Esophagus muscularis mucosa (tissue), 4 donors: ENCODE measurements at places on chromosomes 1 and 21. TPM values are rescaled to one million over a fixed set of nuclear protein-coding genes. Genes with fewer than 3 reads are reported as not detected.

DNA sequence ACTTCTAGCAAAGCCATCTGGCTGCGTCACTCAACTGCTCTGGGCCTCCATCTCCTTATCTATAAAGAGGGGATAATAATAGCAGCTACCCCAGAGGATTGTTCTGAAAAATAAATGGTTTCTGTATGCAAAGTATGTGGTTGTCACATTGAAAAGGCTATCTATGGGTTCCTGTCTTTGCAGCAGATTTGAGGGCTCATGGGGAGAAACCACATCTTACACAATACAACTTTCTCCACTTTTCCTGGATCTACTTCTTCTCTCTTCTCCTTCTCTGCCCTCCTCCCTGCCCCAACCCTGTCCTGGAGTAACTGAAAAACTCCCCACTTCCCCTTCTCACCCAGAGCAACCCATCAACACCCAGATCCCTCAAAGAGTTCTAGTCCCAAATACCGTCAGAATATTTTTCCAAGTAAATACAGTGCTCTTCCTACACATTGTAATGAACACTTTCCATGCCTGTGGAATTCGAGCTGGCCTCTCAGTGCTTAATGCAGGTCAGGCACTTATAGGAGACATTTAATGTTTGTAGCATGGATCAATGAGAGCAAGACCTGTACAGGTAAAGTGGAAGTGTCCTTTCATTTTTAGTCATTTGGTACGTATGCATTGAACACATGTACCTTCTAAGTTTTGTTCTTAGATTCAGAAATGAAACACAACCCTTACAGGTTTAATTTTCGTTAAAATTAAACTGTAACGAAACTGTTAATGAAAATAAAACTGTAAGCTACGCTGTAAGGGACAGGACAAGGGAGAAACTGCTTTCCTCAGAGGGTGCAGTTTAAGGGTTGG lies 131.9 kb downstream of the AK5 start:
- no peak for DNase-seq

The RPS6KA1 gene
- 7.0 TPM for total RNA-seq

DNA sequence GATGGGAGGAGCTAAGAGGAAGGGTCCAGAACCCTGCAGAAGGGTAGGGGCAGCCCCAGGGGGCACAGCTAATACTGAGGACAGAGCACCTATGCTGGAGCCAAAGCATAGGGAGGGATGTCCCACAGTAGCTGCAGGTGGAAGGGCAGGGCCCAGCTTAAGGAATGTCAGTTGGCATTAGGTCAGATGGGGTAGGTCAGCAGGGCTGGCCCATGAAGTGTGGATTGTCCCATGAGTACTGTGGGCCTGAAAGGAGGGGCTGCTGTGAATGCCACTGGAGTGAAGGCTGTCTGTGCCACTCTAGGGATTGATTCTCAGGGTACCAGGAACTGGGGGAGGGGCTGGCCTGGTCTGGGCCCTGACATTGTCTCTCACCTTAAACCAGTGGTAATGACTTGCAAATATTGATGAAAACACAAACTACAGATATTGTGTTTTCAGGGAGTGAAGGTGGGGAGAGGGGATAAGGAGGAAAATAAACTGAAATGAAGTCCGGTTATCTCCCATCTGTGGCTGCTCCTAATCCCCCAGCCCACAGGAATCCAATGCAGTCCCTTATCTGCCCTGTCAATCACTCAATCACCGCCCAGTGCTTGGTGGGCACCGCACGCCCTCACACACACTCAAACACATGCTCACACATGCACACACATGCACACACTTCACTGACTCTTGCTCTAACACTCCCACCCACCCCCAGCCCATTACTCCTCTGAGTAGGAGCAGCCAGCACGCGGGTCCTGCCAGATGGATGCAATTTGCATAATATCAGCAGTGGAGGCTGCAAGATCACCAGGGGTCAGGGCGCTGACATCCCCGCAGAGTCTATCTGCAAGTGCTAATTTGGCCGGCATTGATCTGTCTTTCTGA lies 27.8 kb downstream of the DMAP1 start:
- no peak for DNase-seq

- DNase-seq: no peak
These were observed 157.4 kb downstream of the SIPA1L2 start for GRCh38 chr1:232472485-232473041.

DNA sequence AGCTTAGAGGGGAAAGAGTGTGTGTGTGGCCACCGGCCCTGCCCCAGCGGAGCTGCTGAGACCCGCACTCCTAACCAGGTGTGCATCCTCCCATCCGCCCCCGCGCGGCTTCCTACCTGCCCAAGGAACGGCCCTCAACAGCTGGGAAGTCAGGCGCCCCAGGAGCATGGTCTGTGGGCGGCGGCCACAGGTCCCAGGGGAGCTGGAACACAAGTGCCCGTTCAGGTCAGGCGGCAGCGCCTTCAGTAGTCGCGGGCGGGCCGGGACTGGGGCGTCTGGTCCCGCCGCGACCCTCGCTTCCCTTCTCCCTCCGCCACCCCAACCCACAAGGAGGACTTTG lies 448 bp downstream of the AURKAIP1 start:
- DNase-seq: no peak

GRCh38 chr1:24720152-24720551 lies 25.1 kb upstream of the CLIC4 start:
- DNase-seq: peak; percentile 96
